Brain microvascular endothelial cell (primary cell): ENCODE measurements at places on chromosomes 6 and 20.

DNA sequence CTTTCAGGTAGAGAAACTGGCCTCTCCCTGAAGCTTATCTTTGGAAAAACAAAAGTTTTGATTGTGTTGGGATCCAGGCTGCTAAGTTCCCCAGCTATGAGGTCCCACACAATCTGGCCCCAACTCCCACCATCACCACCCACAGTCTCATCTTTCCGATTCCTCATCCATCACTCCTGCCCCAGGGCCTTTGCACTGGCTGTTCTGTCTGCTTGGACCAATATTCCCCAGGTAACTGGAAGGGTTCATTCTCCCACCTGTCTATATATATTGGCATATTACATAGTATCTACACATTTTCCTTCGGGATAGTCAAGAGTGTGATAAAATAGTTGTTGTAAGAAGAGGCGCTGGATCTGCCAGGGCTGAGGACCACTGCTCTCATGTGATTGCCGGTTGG lies 52.0 kb downstream of the CPNE5 start:
- DNase-seq: no peak

DNA sequence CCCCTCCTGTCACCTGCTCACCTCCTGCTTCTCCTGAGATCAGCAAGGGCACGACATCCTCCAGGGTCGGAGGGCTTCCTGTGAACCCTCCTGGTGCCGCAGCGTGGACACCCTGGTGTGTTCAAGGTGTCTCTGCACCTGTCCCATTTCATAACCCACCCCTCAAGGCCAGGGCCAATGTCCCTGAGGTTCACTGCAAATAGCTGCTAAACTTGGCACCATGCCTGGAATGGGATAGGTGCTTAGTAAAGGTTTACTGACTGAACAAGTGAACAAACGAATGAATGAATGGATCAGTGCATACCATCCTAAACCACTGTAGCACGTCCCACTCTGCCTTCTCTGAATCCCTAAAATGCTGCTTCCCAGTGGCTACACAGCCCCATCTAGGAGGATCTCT lies 35.0 kb downstream of the SIRPA start:
- DNase-seq: no peak

DNA sequence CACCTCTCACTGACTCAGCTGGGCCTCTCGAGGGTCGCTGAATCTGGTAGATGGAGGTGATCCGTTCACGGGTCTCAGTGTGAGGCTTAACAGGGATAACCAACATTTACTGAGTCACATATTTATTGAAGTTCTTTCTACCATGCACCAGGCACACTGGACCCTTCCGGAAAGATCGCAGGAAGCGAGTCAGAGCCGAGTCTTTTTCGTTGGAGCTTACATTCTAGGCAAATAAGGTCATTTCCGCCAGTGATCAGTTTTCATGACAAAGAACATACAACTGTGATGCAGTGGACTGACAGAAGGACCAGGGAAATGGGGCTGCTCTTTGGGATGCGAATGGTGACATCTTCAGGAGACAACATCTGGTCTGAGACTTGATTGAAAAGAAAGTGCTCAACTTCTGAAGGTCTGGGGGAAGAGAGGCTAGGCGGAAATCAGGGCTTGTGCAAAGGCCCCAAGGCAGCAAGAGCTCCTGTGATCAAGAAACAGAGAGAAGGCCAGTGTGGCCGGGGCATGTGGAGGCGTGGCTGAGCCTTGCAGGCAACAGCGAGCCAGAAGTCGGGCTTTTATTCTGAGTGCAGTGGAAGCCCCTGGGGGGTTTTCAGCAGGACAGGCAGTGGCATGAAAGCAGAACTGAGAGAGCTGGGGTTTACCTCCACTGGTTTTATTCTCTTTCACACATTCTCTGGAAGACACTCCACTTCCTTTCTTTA lies 56.7 kb downstream of the APCDD1L start:
- peak; percentile 41 for DNase-seq

- no peak for DNase-seq
Observed at GRCh38 chr6:114941078-114941477, 598.3 kb upstream of the HS3ST5 start.

- no peak for DNase-seq
Observed at GRCh38 chr6:33456156-33456555, 1.8 kb downstream of the ZBTB9 start.

- DNase-seq: no peak
Observed at GRCh38 chr6:134870677-134871498, 79.0 kb downstream of the ALDH8A1 start.

DNA sequence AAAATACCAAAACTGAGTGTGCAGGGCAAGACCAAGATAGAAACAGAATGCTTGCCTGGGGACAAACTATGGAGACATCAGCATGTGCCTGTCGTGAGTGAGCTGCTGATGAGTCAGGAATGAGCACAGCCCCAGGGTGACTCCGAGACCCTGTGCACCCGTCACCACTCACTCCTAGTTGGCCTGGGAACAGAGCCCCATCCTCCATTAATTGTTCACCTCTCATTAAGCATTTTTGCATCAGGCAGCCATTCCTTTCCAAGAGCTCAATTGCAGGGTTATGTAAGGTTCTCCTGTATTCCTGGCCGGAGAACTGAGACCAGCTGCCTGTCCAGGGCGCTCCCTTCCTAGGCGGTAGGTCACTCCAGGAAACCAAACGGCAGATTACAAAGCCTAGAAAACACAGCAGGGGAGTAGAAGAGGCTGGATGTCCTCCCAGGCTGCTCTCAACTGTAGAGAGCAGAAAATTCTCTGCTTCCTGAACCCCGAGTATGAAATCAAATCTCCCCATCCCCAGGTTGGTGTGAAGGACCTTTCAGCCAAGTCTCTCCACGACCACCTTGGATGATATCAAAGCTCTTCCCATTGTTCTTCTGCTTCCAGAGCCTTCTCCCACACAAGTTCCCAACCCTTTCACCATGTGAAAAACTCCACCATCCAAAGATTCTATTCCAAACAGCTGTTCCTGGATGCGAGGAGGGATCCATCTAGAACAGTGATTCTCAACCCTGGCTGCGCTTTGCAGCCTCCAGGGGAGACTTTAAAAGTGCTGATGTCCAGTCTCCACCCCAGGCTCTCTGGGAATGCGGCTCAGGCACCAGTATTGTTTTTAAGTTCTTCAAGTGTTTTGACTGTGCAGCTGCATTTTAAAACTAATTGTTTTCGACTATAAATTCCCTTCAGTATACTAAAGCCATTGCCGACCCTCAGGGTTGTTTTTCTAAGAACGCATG lies 532.6 kb upstream of the JARID2 start:
- DNase-seq: peak; percentile 87

DNA sequence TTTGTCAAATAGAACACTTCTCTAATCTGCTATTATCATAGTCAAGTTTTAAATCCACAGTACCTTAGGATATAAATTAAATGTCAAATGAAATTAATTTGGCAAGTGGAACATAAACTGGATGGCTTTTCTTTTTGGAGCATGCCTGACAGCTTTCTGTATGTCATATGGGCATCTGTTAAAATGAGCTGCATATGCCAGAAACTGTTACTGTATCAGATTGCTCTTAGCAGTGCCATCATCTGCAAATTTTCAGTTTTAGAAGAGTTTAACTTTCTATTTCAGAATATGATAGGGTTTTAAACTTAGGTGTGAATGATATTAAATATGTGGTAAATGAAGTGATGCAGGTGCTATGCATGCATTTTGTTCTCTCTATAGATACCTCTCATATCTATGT lies 3.4 kb upstream of the EEF1E1 start:
- no peak for DNase-seq

DNA sequence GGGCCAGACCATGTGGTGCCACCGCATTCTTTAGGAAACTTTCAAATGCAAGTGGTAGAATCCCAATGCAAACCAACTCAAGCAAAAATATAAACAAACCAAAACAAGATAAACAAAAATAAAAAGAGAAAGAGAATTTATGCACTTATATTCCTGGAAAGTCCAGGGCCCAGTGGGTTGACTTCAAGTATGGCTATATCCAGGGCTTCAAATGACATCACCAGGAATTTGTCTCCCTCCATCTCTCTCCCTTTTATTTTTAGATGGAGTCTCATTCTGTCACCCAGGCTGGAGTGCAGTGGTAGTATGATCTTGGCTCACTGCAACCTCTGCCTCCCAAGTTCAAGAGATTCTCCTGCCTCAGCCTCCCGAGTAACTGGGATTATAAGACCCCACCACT lies 56.1 kb upstream of the PNRC1 start:
- DNase-seq: no peak

GRCh38 chr6:26025047-26025893 lies 62.0 kb upstream of the HFE start:
- DNase-seq: peak; percentile 77

GRCh38 chr6:135212020-135212806 lies 31.1 kb downstream of the MYB start:
- no peak for DNase-seq

- DNase-seq: peak; percentile 2
Observed at GRCh38 chr6:167760979-167761793, 65.5 kb upstream of the AFDN start.

DNA sequence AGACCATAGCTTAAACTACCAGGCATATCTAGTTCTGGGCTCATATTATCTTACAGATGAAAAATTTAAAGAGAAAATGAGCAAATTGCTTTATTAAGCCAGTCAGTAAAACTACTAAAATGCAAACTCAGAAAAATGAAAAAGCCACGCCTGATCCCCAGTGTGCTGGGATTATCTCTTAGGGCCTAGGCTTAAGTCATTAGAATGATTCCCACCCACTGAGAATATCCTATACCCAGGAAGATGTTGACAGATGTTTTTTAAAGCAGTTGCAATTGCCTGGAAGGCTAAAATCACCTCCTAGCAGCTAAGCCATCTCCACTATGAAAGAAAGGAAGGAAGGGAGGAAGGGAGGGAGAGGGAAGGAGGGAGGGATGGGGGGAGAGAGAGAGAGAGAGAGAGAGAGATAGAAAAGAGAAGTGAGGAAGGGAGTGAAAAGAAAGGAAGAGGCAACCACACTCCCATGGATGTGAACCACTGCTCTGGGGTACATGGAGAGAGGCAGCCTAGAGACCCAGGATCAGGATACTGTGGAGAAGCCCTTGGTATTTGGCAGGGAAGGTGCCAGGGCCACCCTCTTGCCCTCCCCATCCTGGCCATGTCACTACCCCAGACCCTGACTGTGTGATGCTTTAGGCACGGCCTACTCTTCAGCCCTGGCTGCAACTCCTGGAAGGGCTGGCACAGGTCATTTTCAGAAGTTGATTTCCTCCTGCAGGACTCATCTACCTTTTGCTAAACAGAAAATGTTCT lies 21.9 kb downstream of the NEDD9 start:
- no peak for DNase-seq

DNA sequence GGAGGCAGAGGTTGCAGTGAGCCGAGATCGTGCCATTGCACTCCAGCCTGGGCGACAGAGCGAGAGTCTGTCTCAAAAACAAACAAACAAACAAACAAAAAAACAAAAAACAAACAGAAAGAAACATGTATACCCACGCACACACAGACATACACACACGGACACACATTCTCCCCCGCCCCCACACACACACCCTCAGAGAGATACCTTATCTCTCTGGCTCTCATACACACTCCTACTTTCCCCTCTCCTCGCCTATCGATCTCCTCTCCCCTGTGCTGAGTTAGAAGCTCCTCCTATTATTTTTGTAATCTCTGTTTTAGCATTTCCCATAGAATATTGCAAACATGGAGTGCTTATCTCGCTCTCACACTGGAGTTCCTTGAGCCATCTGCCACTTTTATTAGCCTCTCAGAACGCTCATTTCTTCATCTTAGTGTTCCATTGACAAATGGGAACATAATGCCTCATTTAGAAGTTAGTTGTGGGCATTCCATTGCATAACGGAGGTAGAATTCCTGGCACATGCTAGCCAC lies 144.2 kb upstream of the CITED2 start:
- no peak for DNase-seq

DNA sequence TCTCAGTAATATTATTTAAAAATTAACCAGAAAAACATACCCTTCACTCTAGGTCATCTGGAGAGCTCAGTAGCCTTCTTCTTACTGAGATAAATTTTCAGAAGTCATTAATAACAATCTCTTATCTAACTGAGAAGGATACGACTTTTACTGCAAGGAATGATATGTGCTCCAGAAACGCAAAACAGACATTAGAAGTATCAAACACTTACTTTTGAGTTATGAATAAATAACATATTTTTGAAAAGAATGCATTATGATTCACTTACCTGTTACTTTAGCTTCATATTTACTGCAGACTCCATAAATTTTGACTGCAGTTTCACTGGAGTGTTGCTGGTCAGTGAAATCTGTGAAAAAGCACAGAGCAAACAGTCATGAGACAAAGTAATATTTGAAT lies 668.7 kb upstream of the NRSN1 start:
- DNase-seq: no peak

DNA sequence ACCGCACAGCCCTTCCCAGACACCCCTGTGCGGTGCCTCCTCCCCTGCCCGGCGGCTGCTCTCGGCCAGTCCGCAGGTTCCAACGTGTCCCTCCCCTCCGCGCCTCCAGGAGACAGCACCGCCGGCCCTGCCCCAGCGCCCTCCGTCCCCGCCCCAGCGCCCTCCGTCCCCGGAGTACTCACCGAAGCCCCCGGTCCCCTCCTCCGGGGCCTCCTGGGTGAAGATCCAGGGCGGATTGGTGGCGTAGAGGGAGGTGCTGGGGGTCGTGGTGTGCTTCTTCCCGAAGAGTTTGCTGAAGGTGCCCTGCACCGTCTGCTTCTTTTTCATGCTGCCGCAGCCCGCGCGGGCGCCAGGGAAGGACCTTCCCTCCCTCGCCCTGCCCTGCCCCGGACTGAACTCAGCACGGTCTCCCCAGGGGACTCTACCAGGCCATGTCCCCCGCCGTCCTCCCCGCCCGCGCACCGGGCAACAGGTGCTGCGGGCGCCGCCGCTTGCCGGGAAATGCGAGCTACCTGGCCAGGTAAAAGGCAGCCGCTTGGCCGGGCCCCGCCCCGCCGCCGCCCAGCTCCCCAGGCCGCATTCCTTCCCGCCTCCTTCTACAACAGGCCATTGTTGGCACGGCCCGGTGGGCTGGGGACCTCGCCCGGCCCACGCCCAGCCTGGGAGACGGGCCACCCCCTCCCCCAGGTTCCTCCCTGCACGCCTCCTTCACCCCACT lies at the start of gene C6orf132:
Gene C6orf132, minus strand, starts transcription at position 503 of the 718 bp plus-strand sequence. Its CDS starts 176 bp downstream, at position 327.
- DNase-seq: no peak

- DNase-seq: peak; percentile 46
Observed at GRCh38 chr6:10411971-10412460, 2.9 kb downstream of the TFAP2A start.

DNA sequence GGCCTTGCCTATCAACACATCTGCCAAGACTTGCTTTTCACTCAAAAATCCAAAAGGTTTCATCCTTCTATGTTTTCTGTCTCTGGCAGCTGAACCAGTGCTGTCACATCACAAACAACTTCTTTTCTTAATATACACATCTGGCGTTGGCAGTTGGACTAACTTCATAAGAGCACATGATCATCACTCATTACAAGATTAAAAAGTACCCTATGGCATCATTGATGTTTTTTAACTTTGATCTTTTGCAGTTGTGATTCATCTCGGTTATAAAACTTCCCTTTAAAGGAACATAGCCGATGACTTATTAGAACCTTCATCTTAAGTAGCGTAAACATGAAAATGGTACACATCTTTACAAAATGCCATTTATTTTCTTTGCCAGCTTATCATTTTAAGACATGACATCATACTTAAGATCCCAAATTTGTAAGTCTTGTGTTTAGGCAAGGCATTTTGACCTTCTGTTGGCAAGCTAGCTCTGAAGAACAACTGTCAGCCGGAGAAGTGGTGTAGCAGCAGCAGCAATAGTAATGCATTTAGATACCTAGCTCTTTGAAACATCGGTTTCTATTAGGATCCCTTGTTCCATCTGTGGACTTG lies 64.2 kb upstream of the SUPT3H start:
- DNase-seq: no peak

- DNase-seq: no peak
Observed at GRCh38 chr20:20405623-20406022, 37.7 kb downstream of the INSM1 start.
